ENCODE measurements at places on chromosomes 6 and 20.

- DNase-seq, result no peak
These were observed 22.8 kb downstream of the TGM6 start for GRCh38 chr20:2403291-2404052.

DNA sequence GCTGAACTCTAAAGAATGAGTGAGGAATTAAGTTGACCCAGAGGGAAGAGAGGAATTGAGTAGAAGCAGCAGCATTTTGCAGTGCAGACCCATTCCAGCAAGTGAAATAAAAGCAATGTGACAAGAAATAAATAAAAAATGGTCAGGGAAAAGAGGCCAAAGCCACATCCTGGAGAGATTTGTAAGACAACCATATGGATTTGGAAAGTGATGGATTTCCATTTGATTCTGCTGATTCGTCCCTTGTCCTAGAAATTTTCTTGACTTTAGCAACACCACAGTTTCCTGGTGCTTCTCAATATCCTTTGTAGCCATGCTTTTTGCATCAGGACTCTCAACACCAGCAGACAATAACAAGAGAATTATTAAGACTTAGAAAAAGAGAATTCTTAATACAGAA, 29.8 kb downstream of the ANKEF1 start:
- no peak for DNase-seq

DNA sequence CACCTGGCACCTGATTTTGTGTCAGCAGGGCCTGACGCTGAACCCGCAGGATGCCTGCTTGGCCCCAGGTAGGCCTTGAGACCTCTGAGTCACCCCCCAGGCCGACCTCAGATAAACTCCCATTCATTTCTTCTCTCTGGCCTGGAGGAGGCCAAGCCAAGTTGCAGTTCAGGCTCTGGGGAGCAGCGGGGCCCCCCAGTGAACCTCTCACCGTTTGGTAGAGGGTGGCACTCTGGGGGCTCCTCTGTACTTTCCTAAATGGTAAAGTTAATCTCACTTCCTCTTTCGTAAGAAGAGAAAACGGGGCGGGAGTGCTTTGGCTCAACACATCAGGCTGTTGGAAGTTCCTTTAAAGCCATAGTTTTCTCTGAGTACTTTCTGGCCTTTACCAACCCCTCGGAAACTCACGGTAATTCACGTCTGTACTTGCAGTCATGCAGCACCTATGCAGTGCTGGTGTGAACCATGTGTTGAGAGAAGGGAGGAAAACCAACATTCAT, 2.8 kb downstream of the SIRPA start:
- DNase-seq, result no peak

DNA sequence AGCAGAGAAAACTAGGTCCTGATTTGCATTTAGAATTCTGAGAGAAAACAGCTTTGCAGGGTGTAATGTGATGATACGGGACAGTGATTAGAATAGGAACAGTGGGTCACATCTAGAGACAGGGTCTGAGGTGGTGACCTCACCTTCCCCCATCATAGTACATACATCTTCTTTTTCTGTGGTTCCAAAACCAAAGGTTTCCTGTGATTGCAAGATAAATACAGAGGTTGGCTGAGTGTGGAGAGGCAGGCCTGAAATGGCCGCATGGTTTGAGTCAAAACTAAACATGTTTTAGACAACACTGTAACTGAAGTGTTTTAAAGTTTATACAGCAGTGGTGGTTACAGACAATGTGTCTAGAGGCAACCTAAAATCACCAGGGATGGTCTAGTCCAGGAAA, 10.4 kb upstream of the NT5DC1 start:
- no peak for DNase-seq

GRCh38 chr20:32670773-32671455, 2.8 kb downstream of the C20orf203 start:
- DNase-seq, result no peak

GRCh38 chr6:98924647-98925046, 23.1 kb downstream of the FBXL4 start:
- no peak for DNase-seq

Measured in T-helper 1 cell (primary cell).